ENCODE measurements at places on chromosomes 1 and 21. TPM values are rescaled to one million over a fixed set of nuclear protein-coding genes. Genes with fewer than 3 reads are reported as not detected.

DNA sequence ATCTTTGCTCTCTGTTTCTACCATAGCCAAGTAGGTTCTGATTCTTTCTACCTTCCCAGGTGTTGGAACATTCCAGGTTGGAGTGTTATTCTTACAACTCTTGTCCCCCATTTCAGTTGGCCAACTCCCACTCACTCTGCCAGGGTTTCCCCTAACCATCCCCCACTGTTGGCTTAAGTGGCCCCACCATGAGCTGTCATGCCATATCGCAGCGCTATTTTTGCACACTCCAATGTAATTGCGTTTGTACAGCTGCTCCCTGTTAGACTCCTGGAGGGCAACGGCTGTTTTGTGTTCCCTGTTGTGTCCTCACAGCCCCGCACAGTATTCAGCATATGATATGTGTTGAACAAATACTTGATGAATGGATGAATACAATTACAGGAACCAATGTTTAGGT, 117.7 kb upstream of the ETS2 start:
- no peak for DNase-seq

The TMEM201 gene
- 1.6 TPM for polyA plus RNA-seq

GRCh38 chr1:214377485-214377884, 96.5 kb downstream of the SMYD2 start:
- DNase-seq = no peak

DNA sequence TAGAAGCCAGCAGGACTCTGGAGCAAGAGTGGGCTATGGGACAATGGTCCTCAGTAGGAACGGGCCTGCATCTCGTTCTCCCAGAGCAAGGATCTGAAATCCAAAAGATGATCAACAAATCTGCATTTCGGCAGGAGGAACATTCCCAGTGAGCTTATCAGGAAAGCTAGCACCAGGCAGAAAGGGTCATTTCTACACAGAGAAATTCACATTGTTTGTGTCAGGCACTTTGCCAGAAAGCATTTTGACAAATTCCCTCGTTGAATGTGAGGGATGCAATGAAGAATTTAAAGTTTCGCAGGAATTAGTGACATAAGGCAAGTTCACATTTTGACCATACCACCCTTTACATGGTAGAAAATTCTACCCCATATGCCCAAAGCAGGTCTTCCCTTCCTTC, 31.6 kb upstream of the ETS2 start:
- no peak for DNase-seq

DNA sequence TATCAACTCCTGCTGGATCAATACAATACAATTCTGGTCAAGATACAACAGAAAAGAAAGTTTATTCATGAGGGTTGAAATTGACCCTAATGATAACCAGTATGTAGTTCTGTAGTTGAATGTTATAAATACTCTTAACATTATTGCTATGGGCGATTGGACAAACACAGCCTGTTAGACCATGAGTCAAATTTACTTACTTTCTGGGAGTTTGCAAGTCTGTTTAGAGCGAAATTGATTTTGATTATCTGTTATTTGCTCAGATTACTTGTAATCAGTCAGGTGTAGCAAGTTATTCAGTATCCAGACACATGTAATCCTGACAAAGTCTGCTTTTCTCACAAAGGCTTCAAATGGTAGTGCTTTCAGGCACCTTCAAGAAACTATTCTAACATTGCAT, 216.6 kb upstream of the B3GALT2 start:
- no peak for DNase-seq

DNA sequence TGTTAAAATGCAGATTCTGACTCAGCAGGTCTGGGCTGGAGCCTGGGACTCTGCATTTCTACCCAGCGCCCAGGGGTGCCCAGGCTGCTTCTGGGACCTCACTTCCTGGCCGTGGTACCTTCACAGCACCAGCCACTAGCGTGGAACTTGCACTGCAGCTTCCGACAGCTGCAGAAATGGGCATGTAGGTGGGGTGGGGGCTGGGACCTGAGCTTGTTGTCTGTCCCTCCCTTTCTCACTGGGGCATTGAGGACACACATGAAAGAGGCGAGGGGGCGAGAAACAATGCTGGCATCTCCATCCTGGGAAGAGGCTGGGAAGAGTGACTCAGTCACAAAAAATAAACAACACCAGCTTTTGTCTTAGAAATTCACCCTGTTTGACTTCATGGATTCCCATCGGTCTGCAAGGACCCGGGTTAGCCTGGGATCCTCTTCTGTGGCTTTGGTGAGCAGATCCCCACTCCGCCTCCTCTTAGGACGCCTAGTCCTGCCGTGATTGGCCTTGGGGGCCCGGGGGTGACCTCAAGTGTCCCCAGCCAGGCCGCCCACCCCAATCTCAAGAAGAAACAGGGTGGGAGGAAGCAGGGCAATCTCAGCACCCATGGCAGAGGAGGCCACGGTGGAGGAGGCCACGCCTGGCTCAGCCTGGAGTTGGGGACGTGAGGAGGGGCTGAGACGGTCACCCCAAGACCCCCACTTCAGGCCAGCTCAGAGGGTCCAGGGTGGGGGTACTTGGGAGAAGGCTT, 29.9 kb upstream of the POFUT2 start:
- peak; percentile 69 for DNase-seq

DNA sequence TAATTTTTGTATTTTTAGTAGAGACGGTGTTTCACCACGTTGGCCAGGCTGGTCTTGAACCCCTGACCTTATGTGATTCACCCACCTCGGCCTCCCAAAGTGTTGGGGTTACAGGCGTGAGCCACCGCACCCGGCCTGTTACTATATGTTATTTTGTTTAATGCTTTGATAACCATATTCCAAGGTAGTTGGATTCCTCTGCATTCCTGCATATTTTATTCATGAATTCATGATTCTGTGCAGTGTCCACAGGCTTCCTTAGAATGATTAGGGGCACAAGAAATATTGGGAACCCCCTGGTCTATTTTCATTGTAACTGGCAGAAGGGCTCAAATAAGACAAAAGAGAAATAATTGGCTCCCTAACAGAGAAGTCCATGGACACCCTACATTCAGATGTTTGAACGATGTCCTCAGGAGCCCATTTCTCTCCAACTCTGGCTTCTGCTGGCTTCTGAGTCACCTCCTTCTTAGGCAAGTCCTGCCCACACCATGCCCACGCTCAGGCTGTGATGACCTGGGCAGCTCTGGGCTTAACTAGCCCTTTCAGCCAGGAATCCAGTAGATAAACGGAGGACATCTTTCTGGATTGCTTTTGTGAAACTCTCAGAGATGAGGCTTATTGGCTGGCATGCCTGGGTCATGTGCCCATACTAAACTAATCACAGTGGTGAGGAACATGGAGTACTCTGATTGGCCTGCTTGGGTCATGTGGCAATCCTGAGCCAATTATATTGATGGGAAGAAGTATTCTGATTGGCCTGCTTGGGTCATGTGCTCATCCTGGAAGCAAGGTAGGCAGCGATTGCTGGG, 32.6 kb downstream of the TNFRSF8 start:
- DNase-seq = no peak

DNA sequence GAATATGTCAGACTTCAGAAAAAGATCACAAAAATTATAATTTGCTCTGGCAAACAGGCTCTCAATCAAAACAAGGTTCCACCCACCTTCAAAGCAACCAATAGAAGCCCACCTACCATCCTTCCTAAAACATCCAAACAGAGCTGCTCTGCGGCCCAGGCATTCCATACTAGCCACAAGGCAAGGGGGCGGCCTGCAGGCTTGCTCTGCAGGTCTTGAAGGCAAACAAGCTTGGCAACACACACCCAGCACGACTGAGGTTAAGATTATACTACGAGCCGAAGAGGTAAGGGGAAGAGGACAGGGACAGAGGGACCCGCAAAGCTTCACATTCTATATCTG, 207.3 kb downstream of the SLC45A1 start:
- DNase-seq = peak; percentile 32

DNA sequence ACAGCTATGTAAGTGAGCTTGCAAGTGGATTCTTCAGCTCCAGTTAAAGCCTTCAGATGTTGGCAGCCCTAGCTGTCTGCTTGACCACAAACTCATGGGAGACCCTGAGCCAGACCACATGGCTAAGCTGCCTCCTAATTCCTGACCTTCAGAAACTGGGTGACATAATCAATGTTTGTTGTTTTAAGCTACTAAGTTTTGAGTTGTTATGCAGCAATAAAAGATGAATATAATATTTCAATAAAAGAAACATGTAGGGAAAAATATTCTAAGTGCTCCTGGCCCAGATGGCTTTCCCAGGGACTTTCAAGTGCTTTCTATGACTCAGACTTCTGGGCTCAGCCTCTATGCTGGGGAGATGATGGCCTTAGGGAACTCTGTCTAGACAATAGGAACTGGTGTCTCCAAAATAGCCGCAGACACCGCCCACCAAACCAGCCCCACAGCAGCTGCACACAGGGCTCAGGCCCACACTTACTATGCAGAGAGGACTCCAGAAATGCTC, 20.3 kb upstream of the AZIN2 start:
- peak; percentile 78 for DNase-seq

DNA sequence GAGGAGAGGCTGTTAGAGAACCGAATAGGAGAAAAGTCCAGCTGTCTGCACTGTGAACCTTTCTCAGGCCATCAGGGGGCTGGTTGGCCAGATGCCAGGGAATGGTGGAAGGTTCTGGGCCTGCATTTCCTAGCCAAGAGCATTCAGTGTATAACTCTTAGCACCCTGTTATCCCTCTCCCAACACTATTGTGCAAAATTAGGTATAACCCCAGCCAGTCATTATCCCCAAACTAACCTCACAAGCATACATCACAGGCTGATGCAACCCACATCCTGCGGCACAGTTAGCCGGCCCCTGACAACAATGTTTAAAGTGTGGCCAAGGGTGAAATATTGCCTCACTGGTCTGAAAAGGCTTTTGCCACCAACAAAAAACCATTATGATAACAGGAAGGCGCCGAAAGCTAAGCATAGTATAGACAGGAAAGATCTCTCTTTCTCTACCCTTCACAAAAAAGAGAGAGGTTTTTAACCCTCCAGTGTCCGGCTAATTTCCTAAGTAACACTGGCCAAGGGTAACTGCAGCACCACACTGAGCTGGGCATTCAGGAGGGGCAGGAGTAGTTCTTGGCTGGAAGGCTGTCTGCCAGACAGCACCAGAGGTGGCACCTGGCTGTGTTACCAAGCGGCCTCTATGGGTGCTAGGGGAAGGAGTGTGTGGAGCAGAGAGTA, 77.3 kb upstream of the BCAR3 start:
- no peak for DNase-seq

The GCSAML gene
- not detected for polyA plus RNA-seq

- no peak for DNase-seq
Observed at GRCh38 chr1:233340966-233341516, 13.5 kb downstream of the MAP3K21 start.

DNA sequence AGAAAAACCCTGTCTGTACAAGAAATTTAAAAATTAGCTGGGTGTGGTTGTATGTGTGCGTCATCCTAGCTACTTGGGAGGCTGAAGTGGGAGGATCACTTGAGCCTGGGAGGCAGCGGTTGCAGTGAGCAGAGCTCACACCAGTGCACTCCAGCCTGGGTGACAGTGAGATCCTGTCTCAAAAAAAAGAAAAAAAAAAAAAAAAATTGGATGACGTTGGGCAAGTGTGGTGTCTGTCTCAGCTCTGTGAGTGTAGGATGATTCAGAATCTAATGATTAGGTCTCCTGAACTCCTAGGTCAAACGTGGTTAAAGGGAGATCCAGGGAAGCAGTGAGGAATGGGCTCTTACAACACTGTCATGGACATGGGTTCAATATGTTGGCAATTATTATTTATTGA, 435.9 kb downstream of the KIF26B start:
- DNase-seq = no peak

The CELA3B gene
- polyA plus RNA-seq = not detected

DNA sequence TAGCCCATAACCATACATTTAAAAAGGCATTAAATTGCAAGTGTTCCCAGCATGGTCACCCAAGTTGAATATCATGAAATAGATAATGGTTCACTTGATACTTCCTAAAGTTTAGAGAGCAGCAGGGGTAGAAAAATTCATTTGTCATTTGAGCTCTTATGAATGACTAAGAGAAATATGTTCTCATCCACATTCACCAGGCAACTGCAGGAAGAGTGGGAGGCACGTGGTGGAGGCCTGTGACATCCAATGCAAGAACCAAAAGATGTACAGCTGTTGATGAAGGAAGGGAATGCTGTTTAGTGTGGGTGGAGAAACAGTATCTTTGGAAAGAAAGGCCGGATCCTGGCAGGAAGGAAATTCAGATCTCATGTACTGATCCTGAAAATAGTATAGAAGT, 473.1 kb downstream of the ADGRL2 start:
- DNase-seq = no peak

The PPFIA4 gene
- 1.5 TPM for polyA plus RNA-seq

The S100A7 gene
- polyA plus RNA-seq = not detected

DNA sequence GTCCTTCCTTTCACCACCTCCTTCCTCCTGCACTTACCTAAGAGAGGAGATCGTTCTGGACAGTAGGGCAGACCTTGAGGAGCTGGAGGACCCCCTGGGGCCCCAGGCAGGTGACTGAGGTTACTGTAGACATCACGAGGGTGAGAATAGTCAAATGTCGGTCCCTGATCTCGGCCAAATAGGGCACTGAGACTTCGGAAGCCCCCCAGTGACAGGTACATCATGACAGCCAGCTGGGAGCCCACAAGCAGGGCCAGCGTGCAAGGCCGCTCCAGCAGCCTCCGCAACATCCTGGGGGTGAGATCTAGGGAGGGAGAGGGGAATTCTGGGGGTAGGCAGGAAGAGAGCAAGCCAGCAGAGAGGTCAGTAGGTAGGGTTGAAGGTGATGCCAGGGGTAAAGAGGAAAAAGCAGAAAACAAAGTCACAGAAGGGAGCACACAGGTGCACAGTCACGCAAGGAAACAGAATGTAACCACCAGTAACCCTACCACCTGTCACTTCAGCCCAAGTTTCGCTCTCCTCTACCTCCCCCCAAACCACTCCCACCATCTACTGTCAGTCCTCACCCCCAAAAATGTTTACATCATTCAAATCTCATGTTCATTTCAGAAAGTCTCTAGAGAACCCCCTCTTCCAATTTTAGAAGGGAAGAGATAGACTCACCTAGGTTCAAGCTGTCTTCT, 1.4 kb downstream of the B4GALT3 start:
- DNase-seq = no peak

DNA sequence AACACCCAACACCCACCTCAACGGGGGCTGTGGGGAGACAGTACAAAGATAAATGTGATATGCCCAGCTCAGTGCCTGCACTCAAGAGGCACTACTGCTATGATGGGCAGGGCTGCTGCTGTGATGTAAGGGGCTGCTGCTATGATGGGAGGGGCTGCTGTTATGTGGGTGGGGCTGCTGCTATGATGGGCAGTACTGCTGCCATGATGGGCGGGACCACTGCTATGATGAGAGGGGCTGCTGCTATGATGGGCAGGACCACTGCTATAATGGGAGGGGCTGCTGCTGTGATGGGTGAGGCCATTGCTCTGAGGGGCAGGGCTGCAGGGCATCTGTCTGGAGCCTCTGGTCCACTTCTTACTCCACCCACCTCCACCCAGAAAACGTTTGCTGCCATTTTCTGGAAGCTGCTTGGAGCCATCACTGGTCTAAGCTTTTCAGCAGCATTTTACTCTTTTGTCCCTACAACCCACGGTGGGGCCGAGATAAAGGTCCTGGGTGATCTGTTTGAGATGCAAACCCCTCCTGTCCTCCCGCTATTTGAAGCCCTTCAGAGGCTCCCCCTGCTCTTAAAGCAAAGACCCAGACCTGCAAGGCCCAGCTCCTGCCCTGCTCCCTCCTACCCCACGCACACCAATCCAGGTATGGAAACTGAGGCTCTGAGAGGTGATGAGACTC, 656.9 kb downstream of the PTPRU start:
- DNase-seq = no peak

- no peak for DNase-seq
Observed at GRCh38 chr1:38015978-38016725, 3.6 kb downstream of the UTP11 start.

The LRRC39 gene
- polyA plus RNA-seq = 0.32 TPM

All from AG04450 (cell line).